ENCODE measurements at places on chromosomes 4 and X.

DNA sequence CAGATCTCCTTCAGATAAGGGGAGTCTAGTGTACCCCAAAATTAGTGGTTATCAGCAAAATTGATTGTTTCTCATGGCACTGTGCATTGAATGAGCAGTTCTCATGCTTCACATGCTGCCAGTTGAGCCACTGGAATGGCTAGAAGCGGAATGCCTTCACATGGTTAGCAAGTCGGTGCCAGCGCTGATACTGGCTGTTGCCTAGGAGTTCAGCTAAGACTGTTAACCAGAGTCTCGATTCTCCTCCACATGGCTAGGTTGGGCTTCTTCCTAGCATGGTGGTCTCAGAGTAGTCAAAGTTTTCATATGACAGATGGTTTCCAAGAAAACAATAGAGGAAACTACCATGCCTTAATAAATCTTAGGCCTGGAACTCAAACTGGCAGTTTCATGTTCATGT lies 12.2 kb downstream of the ANTXR2 start:
- DNase-seq, result no peak

DNA sequence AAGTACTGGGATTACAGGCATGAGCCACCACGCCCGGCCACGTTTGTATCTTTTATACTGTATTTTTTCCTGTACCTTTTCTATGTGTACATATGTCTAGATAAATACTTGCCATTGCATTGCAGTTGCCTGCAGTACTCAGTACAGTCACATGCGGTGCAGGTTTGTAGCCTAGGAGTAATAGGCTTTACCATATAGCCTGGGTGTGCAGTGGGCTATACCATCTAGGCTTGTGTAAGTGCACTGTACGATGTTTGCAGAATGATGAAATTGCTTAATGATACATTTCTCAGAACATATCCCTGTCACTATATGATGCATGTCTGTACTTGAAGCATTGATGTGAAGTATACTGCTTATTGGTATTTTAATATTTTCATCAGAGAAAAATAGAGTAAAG lies 115.4 kb upstream of the PUDP start:
- DNase-seq, result no peak

DNA sequence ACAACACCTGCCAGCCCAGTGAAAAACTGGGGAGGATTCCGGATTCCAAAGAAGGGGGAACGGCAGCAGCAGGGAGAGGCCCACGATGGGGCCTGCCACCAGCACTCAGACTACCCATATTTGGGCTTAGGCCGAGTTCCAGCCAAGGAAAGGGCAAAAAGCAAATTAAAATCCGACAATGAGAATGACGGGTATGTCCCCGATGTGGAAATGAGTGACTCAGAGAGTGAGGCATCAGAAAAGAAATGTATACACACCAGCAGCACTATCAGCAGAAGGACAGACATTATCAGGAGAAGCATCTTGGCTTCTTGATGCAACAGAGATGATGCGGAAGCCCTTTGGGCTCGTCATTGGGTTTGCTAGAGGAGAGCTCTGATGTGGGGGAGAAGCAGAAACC lies 62.4 kb downstream of the JADE1 start:
- DNase-seq, result peak; percentile 58

DNA sequence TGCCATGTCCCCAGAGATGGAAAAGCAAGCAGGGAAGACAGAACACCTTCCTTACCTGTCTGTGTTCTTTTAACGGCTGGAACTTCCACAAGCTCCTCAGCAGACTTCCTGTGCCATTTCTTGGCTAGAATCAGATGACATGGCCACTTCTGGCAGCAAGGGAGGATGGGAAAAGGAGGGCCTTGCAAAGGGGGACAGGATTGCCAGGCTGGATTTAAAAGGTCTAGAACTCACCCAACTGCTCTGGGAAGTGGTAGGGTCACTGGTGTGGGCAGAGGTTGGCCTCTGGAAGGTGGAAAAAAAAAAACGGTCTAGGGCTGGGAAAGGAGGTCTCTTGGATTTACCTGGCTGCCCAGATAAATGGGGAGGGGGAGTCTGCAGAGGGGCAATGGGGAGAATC lies 1.6 kb upstream of the USP11 start:
- no peak for DNase-seq

DNA sequence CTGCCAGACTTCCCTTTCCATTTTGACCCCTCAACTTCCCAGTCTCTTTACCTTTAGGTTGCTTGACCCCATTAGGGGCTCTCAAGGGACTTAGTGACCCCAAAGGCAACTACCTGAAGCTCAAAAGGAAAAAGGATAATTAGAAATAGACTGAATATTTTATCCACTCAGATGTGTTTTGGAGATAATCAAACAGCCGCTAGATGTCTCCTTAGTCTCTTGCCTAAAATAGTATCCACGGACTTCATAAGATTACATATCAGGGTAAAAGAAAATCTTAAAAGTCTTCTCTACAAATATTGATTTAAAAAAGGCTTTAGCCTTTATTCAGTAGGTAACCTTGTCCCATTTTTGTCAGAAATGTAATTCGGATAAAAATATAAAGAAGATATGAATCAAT lies 21.0 kb upstream of the RHOXF2 start:
- DNase-seq, result no peak

GRCh38 chr4:110412354-110413065 lies 63.4 kb upstream of the ENPEP start:
- DNase-seq, result no peak

DNA sequence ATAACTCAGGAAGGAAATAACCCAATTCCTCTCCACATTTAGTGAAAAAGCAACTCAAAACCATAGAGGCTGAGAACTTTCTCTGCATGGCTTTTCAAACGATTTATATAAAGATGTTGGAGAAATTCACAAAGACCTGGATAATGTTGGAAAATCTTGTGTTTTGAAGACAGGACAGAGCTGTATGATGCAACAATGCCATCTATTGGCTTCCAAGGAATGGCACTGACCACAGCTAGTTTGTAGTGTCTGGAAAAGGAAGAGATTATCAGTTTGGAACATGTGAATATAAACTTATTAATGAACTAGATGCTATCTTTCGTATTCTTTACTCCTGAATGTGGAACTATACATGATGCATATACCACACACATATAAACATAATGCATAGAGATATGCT lies 503.6 kb downstream of the IL1RAPL1 start:
- DNase-seq, result peak; percentile 44

- peak; percentile 86 for DNase-seq
Observed at GRCh38 chr4:174260099-174260498, 23.4 kb downstream of the FBXO8 start.

GRCh38 chr4:55345054-55345453 lies 988 bp upstream of the SRD5A3 start:
- no peak for DNase-seq

- DNase-seq, result peak; percentile 81
Observed at GRCh38 chrX:15349046-15349445, 13.7 kb upstream of the PIGA start.

DNA sequence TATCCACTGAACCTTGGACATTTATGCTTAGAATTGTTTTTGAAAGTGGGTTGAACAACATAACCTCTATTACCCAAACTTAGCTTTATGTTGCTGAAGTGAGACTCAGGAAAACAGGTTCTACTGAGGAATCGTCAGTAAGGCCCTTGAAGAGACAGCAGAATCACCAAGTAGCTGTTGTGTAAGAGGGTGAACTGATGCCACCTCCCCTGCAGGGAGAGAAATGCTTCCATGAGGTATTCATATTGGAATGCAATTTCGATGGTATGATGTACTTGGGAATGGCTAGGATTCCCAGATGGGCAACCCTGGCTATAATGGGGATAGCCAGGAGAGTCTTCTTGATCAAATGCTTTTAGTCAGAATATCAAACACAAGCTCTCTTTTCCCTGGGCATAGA lies 4.1 kb upstream of the SCRG1 start:
- no peak for DNase-seq

GRCh38 chr4:128298852-128299251 lies 11.2 kb upstream of the PGRMC2 start:
- no peak for DNase-seq

DNA sequence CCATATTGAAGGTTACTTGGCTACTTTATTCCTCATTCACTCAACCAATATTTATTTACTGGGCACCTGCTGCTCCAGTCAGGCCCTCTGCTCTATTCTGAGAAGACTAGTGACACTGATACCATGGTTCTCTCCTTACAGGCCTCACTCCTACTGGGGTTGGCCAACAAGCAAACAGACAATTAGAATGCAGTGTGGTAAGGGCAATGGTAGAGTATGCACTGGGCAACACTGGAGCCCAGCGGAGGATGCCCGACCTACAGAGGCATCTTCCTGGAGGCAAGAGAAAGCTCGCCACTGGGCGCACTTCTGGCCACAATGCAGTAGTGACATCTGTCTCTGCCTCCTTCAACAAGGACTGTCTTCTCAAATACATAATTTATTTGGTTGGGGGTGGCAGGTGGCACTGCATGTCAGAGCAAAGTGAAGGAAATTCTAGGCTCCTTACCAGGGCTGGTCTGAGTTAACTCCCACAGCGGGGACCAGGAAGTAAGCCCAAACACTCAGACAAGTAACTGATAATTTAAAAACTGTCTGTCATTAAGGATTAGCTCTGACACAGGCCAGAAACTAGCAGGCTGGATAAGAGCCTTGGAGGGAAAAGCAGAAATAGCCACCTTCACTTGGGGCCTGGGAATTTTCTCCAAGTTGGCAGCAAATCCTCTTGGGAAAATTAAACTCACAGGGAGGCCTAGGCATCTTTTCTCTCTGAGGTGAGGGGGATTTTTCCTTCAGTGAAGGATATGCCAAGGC lies 150.7 kb upstream of the EOLA2 start:
- DNase-seq, result no peak

DNA sequence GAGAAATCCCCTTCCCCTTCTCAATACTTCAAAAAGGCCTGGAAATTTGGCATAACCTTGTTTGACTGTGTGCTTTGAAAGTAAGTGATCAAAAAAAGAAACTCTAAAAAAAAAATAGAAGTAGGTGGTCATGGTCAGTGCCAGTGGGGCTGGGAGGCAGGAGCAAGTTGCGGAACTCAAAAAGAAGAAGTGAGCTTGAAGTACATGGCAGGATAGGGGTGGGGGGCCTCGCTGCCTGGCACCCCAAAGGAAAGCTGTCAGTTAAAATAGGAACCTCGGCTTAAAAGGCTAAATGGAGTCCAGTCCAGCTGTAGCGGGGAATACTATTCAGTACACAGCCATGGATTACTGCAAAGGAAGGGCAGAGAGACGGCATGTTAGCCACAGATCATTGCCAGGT lies 12.2 kb upstream of the NKRF start:
- DNase-seq, result no peak

DNA sequence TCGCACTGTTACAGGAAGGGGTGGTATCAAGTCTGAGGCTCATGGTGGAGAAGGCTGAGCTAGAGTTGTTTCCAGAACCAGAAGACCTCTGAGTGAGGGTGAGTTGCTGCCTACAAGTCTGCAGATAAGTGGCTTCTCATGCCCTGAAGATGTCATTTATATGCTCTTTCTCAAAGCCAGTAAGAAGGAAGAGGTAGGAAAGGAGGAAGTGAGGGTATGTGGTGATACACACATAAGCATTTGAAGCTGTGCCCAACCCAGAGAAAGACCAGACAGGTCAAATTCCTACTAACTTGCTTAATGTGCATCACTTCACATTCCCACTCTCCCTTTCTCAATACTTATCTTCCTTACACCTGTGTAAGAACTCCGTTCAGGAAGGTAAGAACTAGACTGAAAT lies at the start of gene PPBP:
TSS of gene PPBP (minus strand) at position 130 of the 400 bp plus-strand sequence. CDS start at position 43, 87 bp downstream.
- no peak for DNase-seq

DNA sequence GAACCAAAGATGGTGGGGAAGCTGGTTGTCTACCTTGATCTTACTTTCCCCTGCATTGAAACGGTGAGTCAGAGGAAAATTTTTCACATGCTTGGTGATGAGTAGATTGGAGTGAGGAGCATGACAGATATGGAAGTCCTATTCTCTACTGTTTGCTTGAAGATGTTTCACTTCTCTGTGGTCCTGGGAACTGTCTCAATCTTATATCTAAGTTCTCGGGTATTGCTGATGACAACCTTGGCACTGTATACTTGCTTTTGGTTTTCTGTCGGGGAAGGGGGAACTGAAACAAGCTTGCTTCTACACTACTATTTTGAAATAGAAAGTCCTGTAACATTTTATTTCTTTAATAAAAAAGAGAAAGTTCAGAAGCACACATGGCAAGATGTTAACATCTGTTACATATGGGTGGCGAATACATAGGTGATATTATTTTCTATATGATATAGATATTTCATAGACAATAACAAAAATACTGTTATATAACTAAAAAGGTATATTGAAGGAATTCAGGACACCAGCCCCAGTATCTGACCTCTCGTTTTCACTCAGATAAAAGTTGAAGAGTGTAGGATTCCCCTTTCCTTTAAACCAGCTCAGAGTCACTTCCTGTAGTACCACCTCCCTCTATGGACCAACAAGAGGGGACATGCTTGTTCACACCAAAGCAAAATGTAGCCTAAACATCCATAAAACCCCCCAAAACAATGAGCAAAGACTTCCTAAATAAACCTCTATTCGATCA lies 88.8 kb downstream of the FMR1NB start:
- DNase-seq, result no peak
